Left ventricle myocardium inferior (tissue), 1 donor: ENCODE measurements at places on chromosomes 1 and 21. TPM values are rescaled to one million over a fixed set of nuclear protein-coding genes. Genes with fewer than 3 reads are reported as not detected.

Gene LRRC38
- 0.30 TPM for total RNA-seq

DNA sequence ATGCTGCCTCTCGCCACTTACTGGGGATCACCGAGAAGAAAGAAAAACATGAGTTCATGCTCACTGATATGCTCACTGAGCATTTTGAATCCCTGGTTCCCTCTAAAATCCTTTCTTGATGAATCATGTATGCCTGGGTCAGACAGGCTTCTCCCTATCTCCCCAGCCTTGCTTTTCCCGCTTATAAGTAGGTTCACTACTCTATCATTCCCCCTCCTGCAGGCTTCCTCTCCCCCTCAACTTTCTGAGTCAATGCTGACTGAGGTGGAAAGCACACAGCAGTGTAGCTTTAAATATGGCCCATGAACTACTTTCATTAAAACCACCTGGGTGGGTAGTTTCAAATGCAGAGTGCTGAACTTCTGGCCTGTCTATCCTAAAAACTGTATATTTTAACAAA lies 41.7 kb downstream of the FMO4 start:
- DNase-seq, result no peak

GRCh38 chr21:37128076-37128475 lies 55.0 kb downstream of the TTC3 start:
- DNase-seq, result no peak

- DNase-seq, result no peak
These were observed 14.8 kb upstream of the ETS2 start for GRCh38 chr21:38790961-38791360.
